ENCODE measurements at places on chromosomes 3 and 15. TPM values are rescaled to one million over a fixed set of nuclear protein-coding genes. Genes with fewer than 3 reads are reported as not detected.

Gene WDR53
- total RNA-seq = 27.3 TPM

Gene MYRIP
- total RNA-seq = not detected

Gene ZPLD1
- total RNA-seq = not detected

Gene CFAP161
- not detected for total RNA-seq

Gene SIDT1
- total RNA-seq = 18.0 TPM

Gene ZNF501
- 3.6 TPM for total RNA-seq

All from activated naive CD8-positive, alpha-beta T cell treated with anti-CD3 and anti-CD28 coated beads for 36 hours (primary cell).